Hippocampal formation (tissue), 2 donors: ENCODE measurements at places on chromosomes 1 and 21.
A peak's percentile ranks its signal among the peaks of the same experiment; 100 is the strongest.

DNA sequence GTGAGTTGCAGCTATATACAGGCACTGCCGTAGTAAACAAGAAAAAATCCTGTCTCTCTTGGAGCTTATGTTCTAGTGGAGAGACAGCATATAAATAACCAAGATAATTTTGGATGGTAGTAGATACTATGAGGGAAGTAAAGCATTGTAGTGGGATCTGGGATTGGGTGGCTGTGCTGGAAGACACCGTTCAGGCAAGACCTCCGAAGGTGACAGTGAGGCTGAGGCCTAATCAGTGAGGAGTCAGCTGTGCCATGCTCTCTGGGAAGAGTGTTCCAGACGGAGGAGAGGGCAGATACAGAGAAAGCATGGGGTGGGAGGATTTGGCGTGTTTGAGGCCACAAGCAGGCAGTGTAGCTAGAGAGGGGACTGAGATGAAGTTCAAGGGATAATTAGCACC is 6.0 kb downstream of the TMEM222 start:
- no peak for DNase-seq

DNA sequence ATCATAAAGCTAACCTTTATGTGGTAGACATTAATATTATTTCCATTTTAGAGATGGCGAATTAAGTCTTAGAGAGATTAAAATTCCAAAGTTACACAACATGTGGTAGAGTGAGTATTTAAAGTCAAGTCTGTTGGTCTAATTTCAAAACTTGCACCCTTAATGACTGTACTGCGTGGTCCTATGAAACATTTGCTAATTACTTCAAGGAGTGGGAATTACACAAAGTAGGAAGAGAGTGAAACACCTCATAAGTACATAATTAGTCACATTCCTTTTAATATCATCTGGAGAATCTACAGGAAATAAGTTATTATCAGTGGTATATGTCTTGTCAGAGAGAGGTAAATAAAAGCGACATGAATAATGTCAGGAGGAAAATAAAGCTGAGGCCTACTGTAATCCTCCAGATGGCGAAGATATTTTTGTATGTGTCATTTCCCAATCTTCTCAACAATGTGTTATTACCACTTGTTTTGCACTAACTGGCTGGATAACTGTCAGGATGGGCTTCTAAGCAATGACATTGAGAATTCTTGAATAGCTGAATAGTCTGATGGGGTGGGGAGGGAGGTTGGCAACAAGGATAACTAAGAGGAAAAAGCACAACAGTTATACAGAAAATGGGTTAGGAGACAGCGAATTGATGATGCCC is 95.5 kb downstream of the TNFSF18 start:
- DNase-seq: no peak

DNA sequence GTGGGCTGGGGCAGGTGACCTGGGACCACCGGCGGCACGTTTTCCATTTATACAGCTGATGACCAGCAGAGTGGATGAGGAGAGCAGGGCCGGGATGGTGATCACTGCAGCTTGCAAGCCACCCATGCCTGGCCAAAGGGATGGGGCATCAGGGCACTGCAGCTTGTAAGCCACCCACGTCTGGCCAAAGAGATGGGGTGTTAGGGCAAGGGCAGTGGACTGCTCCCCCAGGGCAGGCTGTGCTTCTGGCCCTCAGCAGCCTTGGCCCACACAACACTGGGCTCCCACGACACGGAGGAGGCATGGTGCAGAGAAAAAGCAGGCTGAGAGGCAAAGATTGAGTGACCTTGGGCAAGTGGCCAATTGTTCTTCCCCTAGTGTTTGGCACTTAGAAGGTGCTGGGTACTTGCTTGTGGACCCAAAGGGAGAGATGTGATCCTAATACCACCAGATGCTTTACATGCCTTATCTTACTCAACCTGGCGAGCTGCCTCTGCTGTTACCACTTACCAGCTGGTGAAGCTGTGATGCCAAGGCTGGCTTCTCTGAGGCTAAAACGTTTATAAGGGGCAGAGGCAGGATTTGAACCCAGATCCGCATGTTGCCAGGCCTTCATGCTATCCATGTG is 48.3 kb downstream of the TRIM62 start:
- DNase-seq: no peak

GRCh38 chr1:201305815-201306214 is 22.5 kb downstream of the PKP1 start:
- DNase-seq: no peak

GRCh38 chr1:76501136-76501535 is 366.1 kb upstream of the ST6GALNAC5 start:
- no peak for DNase-seq

GRCh38 chr1:158153746-158154444 is 26.8 kb upstream of the CD1D start:
- no peak for DNase-seq

GRCh38 chr1:788835-789234 is 102.4 kb upstream of the OR4F16 start:
- no peak for DNase-seq

- DNase-seq: no peak
Observed at GRCh38 chr1:164382384-164382783, 176.6 kb upstream of the PBX1 start.

DNA sequence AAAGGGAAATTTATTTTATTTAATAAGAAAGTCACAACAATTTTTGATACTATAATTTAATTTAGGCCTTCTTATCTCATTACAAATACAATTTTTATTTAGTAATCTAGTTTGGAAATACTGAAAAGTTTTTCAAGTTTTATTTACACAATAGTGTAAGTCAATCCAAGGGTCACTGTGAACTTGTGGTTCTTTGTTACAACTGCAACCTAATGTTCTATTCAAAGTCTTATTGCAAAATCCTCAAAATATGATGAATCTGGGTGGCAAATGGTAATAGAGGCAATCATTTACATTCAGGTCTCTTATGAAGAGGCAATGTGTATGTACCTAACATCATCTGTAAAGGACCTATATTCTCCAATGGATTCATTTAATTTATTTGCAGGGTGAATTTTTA is 421.2 kb downstream of the DPYD start:
- DNase-seq: no peak

DNA sequence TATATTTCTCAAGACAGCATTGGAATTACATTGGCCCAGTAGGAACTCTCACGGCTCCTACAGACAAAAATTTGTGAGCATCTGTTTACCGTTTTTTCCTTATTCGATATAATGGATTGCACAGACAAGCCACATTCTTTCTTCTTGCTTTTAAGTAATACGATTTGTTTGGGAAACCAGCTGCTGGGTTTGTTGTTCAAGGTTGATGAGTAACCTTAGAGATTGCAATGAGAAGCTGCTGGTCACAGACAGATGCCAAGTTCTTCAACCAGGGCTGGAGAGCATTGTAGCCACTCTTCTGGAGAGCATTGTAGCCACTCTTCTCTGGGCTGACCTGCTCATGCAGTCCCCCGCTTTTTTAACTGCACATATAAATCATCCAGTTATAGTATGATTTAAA is 1.4 kb upstream of the MIA3 start:
- no peak for DNase-seq

- no peak for DNase-seq
Observed at GRCh38 chr1:47569681-47570470, 132.0 kb downstream of the FOXD2 start.

GRCh38 chr21:28773036-28773435 is 219.6 kb downstream of the LTN1 start:
- DNase-seq: no peak

DNA sequence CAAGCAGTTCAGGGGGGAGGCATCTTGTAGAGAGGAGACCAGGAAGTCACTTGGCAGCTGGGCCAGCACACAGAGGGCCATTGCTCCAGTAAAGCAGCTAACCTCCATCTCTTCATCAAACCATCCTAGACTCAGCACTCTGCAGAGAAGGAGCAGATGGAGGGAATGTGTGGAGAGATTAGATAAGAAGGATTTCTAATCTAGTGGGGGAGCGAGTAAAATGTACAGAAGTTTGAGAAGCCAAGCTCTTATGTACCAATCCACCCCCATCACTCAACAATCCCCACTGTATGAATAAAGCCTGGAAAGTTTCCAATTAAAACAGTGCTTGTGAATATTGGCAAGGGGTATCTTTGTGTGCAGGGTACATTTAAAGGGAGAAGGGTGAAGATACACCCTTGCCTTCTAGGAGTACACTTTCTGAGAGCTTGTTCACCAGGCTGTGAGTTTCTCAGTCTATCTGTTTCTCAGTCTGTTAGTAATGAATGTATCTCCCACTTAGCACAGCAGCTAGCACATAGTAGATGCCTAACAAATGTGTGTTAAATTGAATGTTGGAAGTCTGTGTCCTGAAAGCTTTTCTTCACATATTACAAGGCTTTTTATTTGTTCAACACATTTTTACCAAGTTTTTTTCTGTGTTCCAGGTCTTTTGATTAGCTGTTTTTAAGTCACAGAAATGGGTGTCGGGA is 142.7 kb upstream of the UBE2U start:
- DNase-seq: no peak

DNA sequence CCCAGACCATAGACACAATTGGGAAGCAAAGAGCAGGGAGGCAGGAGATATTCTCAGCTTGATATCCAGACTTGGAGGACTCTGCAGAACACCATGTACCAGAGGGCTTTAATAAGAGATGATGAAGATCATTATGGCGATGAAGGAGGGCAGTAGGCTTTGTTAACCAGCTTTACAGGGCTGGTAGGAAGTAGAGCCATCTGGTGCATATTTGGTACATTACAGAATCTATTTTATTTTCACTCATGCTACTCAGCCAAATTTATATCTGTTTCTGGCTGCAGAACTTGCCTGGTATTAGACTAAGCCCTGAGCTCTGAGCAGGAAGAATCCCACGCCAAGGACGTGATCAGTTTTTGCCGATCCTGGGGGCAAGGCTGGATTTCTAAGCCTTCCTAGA is 61.8 kb upstream of the SYT6 start:
- no peak for DNase-seq

- no peak for DNase-seq
Observed at GRCh38 chr1:209881619-209882018, 53.8 kb downstream of the UTP25 start.

- DNase-seq: peak; percentile 23
Observed at GRCh38 chr1:32828341-32828740, 10.9 kb downstream of the S100PBP start.

DNA sequence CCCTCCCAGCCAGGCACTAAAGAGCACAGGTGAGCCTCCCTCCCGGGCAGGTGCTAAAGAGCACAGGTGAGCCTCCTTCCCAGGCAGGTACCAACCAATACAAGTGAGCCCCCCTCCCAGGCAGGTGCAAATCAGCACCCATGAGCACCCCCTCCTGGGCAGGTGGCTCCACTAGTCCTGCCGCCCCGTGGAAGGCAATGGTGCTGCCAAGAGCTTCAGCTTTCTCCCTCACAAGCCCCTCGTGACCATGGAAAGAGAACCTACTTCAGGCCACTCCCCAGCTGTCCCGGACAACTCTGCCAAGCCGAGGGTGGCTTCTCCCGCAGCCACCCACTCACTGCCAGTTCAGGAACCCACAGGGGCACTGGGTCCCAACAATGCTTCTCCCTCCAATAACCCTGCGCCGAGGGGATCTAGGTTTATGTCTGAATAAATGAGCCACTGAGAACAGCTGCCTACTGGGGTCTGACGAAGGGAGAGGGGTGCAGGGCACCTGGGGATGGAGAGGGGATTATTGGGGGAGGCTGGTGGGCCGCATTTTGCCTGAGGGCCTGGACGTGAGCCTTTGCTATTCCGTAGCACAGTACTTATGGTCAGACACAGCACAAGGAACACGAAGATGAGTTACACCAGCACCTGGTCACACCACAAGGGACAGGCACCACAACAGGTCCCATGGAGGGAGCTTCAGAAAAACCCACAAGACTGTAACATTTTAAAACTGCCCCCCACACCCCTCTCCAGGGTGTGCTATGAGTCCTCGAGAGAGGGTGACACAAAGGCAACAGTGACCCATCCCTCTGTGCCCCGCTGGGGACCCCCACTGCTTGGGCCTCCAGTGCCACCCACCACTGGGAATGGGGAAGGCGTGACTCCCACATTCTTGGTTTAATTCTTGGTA is 46.3 kb downstream of the PRDM15 start:
- no peak for DNase-seq

- no peak for DNase-seq
Observed at GRCh38 chr1:41424581-41425118, 59.8 kb downstream of the EDN2 start.

DNA sequence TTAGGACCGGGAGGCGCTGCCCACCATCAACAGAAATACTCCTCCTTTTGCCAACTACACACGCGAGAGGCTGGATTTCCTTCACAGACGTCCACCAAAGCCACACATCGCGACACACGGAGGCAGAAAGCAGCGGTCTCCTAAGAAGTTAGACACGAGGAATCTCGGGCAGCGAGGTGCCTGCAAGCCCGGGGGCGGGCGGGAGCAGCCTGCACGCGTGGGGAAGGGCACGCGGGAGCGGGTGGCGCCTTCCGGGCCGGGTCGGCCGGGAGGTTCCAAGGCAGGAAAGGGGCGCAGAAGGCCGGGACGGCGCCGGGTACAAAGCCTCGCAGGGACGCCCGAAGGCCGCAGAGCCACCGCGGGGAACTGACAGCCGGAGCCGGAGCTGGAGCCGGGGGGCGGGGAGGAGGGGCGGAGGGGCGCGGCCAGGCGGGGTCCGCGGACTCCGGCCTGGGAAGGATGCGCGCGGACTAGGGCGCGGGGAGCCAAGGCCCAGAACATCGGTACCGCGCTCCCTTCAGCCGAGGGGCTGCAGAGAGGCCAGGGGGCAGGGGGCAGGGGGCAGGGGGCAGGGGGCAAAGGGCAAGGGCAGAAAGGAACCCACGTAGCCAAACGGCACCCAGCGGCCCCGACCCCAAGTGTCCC is 722 bp downstream of the NPHP4 start:
- no peak for DNase-seq

- DNase-seq: no peak
Observed at GRCh38 chr1:58204284-58204683, 342.2 kb downstream of the OMA1 start.

- peak; percentile 52 for DNase-seq
Observed at GRCh38 chr1:201020721-201021629, 2.5 kb downstream of the KIF21B start.

DNA sequence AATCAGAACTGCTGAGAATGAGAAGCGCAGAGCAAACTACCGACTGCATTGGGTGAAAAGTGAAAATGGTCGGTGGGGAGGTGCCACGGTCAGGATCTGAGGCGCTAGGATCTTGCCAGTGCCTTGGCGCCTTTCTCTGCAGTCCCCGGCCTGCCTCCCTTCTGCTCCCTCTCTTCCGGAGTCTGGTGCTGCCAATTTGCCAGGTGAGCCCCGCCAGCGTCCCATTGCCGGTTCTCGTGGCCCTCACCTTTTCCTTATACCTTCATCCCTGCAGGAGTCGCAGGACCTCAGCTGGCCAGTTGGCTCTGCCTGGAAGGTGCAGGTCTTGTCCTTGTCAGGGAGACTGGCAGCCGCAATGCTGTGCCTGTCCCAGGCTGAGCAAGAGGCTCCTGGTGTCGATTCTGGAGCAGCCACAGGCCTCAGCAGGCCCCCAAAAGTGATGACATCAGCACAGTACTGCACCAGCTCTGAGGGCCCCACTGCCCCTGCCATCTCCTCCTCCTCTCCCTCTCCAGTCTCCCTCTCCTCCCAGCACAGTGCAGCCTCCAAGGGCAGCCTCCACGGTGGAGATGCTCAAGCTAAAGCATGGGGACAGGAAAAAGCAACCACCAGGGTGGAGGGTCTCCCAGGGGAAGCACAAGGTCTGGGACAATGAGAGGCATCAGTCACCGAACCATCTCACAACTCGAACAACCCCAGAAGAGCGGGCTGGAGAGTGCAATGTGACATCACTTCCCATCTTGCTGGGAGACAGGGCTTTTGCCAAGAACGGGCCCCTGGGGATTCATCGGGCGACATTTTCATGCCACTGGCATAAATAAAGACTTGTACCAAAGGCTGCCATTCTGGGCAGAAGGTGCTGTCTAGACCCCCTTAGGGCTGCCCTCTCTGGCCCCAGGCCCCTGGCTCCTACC is 37.1 kb upstream of the H6PD start:
- DNase-seq: no peak
